ENCODE measurements at places on chromosomes 2 and 18.

GRCh38 chr2:197286805-197287595, 23.6 kb downstream of the ANKRD44 start:
- DNase-seq, result no peak

DNA sequence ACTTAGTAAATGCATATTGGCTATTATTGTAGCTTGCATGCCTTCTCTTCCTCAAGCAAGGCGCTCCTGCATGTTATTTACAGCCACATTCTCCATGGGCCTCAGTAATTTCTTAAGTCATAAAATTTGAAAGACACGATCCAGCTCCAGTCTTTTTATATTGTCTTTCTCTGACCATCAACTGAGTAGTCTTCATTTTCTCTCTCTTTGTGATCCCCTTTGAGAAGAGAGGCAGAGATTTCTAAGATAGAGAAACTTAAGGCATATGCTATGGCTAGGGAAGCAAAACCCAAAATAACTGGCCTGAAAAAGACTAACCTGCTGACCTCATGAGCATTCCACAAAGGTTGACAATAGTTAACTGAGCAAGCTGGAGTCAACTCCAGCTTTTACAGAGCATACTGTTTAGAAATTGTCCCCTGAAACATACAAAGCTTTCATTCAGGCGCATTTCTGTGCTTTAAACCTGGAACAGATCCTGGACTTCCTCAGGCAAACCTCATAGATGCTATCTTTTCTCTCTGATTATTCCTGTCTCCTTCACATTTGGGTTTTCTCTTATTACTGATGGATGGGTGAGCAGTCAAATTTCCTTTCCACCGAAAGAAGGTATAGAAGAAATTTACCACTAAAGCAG, 4.6 kb downstream of the DPP4 start:
- DNase-seq, result no peak

- no peak for DNase-seq
These were observed 75.9 kb downstream of the MRPS9 start for GRCh38 chr2:105113616-105114291.

DNA sequence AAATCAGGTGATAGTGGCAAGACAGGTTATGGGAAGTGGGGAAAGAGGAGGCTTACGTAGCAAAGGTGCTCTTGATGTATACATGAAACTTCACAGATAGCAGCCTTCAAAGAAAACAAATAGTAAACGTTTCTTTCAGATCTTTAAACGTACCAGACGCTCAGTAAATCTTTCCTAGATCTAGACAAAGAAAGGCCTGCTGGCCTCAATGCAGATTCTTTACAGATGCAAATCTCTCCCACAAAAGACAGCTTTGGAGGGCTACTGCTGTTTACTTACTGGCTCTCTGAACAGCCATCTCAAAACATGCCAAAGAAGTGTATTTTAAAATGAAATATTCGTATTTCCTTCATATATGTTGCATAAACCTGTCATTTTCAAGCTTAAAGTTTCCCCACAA, 1279.9 kb upstream of the NRXN1 start:
- DNase-seq, result no peak

DNA sequence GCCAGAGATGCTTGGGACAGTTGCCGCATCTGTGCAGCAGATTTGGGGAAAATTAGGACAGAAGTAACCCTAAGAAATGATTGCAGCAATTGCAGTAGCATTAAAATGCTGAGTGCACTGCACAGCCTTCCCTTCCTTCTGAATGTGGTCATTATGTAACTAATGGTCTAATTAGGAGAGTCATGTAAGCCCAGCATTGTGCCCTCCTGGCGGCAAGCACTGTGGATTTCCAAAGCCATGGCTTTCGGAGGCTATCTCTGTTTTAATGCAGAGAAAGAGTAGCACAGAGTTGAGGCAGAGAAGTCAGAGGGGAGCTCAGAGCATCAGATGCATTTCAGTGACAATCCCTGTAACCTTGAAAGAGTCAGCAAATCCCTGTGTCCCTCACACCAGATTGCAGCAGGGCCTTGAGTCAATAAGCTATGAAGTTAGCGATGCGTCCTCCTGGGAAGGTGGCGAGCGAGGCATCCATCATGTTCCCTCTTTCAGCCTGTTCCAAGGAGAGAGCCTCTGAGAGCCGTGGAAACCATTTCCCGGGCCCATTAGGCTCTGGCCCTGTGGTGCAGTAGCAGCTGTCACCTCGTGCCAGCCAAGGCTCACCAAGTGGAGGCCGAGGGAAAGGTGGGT, 307.2 kb downstream of the FBXO15 start:
- no peak for DNase-seq

- no peak for DNase-seq
These were observed 12.9 kb upstream of the INPP5D start for GRCh38 chr2:233047206-233047605.
